LNCaP clone FGC (cell line): ENCODE measurements at places on chromosomes 3 and 15.

DNA sequence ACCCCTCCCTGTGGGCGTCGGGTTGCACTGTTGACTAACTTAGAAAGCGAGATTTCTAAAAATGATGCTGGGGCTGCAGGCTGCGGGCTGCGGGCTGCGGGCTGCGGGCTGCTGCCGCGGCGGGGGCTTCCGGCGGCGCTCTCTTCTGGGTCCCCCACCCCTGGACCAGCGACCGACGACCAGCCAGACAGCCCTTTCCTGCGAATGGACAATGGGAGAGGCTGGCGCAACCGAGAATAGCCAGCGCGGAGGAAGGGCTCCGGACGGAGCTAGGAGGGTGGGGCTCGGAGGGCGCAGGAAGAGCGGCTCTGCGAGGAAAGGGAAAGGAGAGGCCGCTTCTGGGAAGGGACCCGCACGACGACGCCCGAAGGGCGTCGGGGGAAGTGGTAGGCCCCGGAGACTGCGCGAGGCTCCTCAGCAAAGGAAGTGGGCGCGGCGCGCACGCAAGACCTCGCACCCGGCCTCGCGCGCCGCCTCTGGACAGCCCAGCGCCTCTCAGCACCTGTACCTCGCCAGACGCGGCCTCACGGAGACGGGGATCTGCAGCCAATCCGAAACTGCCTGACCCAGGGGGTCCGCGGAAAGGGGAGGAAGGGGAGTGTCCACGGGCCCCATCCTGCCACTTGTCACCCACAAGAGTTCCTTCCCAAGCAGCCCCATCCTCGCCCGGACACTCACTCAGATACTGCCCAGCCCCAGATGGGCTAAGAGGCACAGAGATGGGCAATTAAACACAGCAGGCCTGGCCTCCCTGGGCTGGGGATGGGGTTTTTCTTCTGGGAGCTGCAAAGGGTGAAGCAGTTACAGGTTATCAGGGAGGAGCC lies 70.7 kb downstream of the SLC12A8 start:
- DNase-seq, result no peak

DNA sequence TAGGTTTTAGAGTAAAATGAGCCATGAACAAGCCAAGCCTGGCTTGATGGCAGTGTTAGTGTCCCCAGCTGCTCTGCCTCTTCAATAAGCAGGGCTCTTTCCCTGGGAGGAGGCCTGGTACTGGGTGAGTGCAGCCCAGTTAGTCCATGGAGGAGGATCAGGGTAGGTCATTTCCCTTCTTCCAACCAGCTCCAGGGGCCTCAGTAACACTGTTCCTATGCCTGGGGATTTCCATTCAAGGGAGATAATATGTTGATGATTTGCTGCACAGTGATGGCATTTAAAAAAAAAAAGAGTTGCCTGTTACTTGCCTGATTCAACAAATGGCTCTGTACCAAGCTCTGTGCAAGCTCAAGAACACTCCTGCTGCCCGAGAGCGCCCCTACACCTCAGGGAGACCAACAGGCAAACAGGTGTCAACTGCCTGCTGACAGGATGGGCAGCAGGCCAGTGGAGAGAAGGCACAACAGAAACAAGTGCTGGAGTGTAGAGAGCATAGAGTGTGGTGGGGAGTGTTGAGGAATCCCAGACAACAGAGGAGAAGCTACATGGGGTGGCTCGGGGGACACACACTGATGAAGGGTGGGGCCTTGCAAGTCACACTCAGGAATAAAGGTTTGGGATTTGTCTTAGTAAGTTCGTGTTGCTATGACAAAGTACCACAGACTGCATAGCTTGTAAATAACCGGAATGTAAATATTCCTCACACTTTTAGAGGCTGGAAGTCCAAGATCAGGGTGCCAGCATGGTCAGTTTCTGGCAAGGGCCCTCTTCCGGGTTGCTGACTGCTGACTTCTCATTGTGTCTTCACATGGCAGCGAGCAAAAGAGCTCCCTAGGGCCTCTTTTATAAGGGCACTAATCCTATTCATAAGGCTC lies 78.6 kb upstream of the PXYLP1 start:
- DNase-seq, result no peak

- no peak for DNase-seq
These were observed 4.4 kb upstream of the ATOSA start for GRCh38 chr15:52683580-52683979.

DNA sequence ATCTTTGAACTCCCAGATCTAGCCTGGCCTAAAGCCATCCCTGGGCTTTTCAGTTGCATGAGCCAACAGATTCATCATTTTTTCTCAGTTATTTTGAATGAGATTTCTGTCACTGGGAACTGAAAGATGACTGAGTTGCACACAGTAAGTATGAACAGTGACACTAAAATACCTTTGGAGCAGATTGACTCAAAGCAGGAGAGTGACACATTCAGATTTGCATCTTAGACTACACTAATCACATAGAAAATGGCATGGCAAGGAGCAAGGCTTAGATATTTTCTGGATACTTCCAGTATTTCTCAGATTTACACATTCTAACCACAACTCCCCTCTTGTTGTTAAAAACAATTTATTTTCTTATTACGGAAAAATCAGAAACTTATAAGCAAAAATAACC lies 32.8 kb downstream of the SEC62 start:
- no peak for DNase-seq

DNA sequence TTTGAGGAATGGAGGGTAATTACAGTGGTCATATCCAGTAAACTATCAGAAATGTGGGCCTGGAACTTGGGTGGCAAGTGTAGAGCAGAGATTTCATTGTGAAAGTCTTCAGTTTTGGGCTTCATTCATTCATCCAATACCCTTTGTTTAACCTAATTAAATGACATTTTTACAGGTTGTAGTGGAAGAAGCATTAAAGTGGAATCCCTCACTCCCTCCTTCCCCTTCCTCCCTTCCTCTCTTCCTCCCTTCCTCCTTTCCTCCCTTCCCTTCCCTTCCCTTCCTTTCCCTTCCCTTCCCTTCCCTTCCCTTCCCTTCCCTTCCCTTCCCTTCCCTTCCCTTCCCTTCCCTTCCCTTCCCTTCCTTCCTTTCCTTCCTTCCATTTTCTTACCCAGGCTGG lies 219.3 kb downstream of the PDCD6IP start:
- DNase-seq, result no peak

DNA sequence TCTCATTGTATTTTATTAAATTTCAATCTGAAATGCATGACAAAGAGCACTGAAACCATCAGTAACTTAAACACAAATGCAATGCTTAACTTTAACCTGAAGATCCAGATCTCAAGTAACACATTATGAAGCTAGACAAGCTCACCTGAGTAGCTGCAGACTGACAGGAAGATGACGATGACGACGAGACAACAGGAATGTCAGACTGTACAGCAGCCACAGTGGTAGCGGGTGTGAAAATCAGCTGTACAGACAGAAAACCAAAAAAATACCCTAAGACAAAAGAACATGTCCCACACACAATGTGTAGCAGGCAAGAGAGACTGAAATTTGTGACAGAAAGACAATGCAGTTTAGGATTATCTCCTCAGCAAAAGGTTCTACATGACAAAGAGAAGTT lies 36.3 kb downstream of the PHC3 start:
- no peak for DNase-seq

DNA sequence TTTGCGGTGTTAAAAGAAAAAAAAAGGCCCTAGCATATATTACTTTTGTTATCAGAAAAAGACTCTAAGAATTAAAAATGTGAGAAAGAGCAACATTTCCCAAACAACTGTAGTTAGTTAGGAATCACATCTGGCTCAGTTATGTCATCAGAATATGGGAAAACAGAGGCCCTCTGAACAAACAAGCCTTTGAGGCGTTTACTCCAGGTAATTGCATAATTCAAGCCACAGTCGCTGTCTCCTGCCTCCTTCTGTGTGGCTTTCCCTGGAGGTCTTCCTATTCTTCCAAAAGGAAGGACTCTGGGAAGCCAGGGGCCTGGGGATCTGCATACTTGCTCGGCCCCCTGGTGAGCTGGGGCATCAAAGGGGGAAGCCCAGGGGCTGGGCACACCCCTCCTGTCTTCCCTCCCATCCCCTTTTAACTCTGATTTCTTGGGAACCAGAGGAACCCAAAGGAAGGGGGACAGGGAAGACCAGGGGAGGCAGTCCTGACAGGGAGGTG lies 3.7 kb upstream of the FAM107A start:
- no peak for DNase-seq

DNA sequence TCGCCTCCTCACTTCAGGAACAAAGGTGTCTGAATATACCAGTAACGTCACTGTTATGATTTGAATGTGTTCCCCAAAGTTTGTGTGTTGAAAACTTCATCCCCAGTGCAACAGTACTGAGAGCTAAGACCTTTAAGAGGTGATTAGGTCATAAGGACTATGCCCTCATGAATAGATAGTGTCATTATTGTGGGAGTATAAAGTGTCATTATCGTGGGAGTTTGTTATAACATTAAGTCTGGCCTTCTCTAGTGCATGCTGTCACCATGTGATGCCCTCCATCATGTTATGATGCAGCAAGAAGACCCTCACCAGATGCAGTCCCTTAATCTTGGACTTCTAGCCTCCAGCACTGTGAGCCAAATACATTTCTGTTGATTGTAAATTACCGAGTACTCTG lies 53.7 kb upstream of the TLE3 start:
- no peak for DNase-seq
